ENCODE measurements at places on chromosomes 5 and 9. TPM values are rescaled to one million over a fixed set of nuclear protein-coding genes. Genes with fewer than 3 reads are reported as not detected.

Gene ZBTB43
- 3.9 TPM for total RNA-seq

Gene IL4
- not detected for total RNA-seq

Gene CAMLG
- 18.3 TPM for total RNA-seq

Gene MSMP
- 1.0 TPM for total RNA-seq

Gene OR1J2
- total RNA-seq, result not detected

Gene RPS14
- 2,901 TPM for total RNA-seq

Gene MZB1
- not detected for total RNA-seq

Gene MCC
- total RNA-seq, result 23.8 TPM

Gene GFRA3
- total RNA-seq, result not detected

Data from mammary microvascular endothelial cell (primary cell).